Activated effector memory CD4-positive, alpha-beta T cell treated with anti-CD3 and anti-CD28 coated beads, Interleukin-2, amount 50 U/mL, for 16 hours (primary cell): ENCODE measurements at places on chromosomes 1 and 21.

DNA sequence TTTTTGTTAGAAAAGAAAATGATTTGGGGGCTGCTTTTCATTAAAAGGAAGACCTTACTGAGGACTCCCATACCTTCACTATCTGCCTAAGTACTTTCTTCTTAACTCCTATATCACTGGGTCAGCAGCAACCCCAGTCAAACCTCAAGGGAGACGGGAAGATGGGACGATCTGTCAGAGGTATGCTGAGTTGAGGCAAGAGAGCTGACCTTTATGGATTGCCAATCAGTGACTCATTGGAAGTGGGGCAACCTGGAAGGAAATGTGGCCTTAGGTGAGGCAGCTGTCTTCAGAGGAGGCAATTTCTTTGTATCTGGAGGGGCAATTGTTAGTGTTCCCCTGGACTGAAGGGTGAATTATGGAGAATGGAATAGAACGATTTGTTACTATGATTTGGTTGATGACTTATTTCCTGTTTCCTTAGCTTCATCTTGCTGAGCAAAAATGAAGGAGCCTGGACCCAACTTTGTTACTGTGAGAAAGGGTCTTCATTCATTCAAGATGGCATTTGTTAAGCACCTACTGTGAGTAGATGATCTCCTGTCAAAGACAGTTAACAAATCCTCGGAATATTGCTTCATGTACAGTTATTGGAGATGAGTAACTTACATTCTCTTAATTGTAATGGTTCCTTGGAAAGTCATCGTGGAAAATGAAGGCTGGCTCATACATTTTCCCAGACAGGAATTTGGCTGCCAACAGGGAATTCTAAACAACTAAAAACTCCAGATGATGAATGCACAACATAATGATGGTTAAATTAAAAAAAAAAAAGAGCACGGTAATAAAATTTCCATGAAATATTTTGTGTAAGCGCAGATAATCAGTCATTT is 134.7 kb upstream of the KCNJ15 start:
- DNase-seq, result no peak

GRCh38 chr1:156648951-156649350 is 7.0 kb downstream of the BCAN start:
- DNase-seq, result no peak

DNA sequence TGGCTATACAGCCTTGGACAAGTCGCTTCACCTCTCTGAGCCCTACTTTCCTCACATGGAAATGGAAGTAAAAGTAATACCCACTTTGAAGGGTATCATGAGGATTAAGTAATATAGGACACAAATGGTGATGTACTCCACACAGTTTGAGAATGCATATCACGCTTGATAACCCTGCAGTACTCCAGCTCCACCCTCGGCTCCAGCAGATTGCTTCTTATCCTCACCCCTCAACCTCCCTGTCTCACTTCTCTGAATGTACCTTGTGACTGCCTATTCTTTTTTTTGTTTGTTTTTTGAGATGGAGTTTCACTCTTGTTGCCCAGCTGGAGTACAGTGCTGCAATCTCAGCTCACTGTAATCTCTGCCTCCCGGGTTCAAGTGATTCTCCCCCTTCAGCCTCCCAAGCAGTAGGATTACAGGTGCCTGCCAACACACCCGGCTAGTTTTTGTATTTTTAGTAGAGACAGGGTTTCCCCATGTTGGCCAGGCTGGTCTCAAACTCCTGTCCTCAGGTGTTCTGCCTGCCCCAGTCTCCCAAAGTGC is 55.5 kb downstream of the LDLRAD2 start:
- no peak for DNase-seq

DNA sequence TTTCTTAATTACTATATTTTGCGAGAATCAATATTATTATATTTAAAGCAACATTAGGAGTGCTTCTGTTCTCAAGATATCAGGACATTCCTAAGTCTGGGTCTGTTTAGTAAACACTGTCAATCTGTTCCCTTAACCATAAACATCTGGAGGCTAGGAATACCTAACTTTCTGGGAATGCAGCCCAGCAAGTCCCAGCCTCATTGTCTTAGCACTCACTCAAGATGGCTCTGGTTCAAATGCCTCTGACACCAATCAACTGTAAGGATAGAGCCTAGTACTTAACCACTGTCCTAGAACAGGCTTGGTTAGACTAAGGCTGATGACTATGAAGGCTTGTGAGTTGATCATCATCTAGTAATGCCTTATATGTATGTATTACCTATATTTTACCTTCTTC is 61.5 kb downstream of the TNN start:
- no peak for DNase-seq

DNA sequence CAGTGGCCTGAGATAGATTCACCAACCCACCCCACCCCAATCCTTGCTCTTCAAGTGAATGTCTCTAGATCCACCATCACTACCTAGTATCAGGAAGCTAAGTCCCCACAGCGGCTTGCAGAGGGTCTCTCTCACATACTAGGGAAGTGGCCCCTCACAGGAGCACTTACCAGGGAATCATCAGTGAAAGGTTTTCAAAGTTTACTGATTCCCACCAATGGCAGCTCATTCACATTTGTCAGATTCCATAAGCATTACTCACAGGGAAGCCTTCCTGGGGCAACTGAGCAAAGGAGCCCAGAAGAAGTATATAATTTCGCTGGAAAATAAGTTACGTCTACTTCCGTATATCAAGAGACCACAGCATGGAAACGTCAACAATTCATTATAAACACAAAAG is 120.8 kb downstream of the GREM2 start:
- no peak for DNase-seq

DNA sequence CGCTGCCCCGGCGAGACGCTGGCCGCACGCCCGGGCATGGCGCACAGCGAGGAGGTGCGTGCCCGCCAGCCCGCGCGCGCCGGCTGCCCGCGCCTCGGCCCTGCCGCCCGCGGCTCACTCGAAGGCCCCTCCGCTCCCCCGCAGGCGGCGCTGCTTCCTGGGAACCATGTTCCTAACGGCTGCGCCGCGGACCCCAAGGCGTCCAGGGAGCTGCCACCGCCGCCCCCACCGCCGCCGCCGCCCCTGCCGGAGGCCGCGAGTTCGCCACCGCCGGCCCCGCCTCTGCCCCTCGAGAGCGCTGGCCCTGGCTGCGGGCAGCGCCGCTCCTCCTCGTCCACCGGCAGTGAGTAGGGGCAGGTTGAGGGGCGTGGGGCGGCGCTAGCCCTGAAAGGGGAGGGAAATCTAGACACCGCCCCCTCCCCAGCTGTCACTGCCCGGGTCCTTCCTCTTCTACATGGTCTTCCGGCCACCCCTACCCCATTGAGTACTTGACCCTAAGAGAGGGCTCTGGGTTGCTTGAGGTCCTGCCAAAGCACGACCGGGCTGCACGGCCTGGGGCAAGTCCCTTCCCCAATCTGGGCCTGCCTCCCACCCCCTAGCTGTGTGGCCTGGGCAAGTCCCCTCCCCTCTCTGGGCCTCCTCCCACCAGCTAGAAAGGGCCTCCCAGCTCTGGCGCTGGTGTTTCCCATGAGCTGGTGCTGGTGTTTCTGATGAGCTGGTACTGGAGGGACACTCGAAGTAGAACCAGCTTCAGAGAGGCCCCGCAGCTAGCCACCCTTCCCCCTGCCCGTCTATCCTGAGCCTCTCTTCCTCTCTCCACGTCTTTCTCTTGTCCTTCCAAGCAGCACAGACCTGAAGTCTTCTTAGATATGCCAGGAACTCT is 17.0 kb downstream of the TNFRSF25 start:
- DNase-seq, result peak; percentile 78
